T-helper 17 cell (primary cell): ENCODE measurements at places on chromosomes 4 and X. TPM values are rescaled to one million over a fixed set of nuclear protein-coding genes. Genes with fewer than 3 reads are reported as not detected.

The TCEAL2 gene
- 1.1 TPM for total RNA-seq

The SYN1 gene
- 1.1 TPM for total RNA-seq

The BST1 gene
- 0.89 TPM for total RNA-seq

The ARMCX2 gene
- total RNA-seq: 1.4 TPM

The BMP2K gene
- 6.9 TPM for total RNA-seq

The CFAP99 gene
- 0.32 TPM for total RNA-seq

The TRPC5OS gene
- not detected for total RNA-seq

The CT45A2 gene
- not detected for total RNA-seq

The ADAMTS3 gene
- not detected for total RNA-seq

The HPGDS gene
- total RNA-seq: 0.37 TPM

The ITIH6 gene
- total RNA-seq: not detected

The EFHC2 gene
- total RNA-seq: 2.1 TPM

The USP17L26 gene
- not detected for total RNA-seq

The MAGEE2 gene
- not detected for total RNA-seq

The MAN2B2 gene
- 27.0 TPM for total RNA-seq

The NDNF gene
- total RNA-seq: not detected

The MAGEC3 gene
- total RNA-seq: not detected

The SPIN2A gene
- 0.67 TPM for total RNA-seq
